ENCODE measurements at places on chromosomes 2 and 18.
A peak's percentile ranks its signal among the peaks of the same experiment; 100 is the strongest.

GRCh38 chr2:155301221-155301620 lies 602.7 kb downstream of the KCNJ3 start:
- no peak for DNase-seq

- DNase-seq, result no peak
Measured at GRCh38 chr2:192579965-192580700, 385.4 kb upstream of the TMEFF2 start.

DNA sequence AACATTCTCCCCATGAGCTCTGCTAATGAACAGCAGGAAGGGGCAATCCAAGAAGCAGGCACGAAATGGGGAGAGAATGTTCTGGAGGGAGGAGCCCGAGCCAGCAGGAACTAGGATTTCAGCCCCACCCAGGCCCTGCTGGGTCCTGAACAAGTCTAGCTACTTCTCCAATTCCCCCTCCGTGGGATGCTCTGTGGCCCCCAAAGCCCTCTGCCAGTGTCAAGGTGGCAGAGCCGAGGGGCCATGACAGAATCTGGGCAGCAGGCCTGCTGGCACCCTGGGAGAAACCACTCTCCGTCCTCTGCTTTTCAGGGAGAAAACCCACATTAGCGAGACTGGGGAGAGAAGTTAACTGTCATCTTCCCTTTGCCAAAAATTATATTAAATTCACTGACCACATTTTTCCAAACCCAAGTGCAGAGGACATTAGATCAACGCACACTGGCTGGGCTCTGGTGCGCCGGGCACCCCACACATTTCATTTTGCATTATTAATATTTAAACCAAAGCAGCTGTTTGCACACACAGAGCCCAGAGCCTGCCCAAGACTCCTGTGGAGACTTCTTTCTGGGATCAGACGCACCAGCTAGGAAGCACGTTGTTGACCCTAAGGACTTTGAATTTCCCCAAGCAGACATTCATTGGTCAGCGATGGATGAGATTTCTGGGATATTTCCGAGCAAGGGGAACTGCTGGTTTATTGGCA lies 80.2 kb upstream of the PKDCC start:
- no peak for DNase-seq

- no peak for DNase-seq
Measured at GRCh38 chr18:65057439-65058083, 693.3 kb upstream of the CDH7 start.

- DNase-seq, result no peak
Measured at GRCh38 chr2:25240636-25241035, 72.3 kb upstream of the POMC start.

DNA sequence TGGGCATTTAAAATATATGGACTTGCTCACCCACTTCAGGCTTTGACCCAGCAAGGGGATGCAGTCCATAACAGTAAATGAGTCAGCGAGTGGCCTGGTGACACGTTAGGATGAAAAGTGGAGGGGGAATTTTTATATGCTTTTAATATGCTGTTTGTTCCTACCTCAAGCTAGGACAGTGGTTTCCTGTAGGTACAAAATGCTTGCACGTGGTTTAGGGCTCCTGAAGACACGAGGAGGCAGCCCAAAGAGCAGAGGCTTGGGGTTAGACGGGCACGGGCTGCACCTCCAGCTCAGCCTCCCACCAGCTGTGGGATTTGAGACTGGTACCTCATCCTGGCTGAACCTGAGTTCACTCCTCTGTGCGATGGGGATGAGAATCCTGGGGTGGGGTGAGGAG lies 306.2 kb upstream of the CXCR4 start:
- DNase-seq, result no peak

DNA sequence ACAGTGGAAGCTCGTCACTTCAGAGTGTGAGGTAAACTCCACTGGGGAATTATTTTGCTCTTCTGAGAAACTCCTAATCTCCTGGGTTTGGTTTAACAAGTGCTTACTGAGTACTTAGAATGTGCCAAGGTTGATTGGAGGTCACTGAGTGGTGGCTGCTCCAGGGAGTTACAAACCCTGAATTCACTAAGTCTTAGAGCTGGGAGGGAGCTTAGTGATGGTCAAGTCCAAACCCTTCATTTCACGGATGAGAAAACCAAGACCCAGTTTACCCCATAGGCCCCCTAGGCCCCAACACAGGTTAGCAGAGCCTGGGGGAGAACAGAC lies 52.0 kb downstream of the SLC4A5 start:
- no peak for DNase-seq

GRCh38 chr2:11040992-11041391 lies 114.3 kb upstream of the SLC66A3 start:
- DNase-seq, result no peak

GRCh38 chr2:185734658-185735057 lies 3.9 kb upstream of the FSIP2 start:
- no peak for DNase-seq

- DNase-seq, result no peak
Measured at GRCh38 chr18:48809365-48809764, 141.4 kb downstream of the SMAD7 start.

- DNase-seq, result no peak
Measured at GRCh38 chr18:77551055-77551454, 301.4 kb downstream of the GALR1 start.

GRCh38 chr2:13545320-13545719 lies 828.6 kb downstream of the TRIB2 start:
- no peak for DNase-seq

DNA sequence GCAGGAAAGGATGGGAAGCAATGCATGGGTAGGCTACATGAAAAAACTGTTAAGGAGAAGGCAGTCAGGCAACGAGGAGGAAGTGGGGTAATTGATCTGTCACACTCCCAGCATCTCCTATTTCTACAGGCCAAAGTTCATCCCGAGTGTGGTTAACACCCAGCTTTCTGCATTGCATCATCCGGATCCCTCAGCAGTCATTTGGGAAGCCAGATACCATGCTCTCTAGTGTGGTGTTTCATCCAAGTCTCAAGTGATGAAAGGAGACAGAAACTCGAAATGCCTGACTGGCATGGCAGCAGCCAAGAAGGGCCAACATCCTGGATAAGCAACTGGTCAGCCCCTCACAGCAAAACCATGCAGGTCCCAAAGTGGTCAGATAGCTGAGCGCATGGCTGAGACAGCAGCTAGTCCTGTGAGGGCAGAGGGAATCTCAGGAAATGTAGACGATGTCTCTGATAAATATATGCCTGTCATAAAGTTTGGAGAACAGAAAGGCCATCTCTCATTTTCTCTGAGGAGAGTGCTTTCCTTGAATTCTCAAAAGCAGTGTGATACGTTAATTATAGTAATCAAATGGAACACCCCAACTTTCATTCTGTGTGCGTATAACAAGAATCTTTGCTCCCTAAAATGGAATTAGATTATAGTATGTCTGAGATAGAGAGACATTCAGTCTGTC lies 24.8 kb upstream of the HNRNPA3 start:
- DNase-seq, result peak; percentile 48

- DNase-seq, result no peak
Measured at GRCh38 chr2:158740127-158740526, 55.0 kb upstream of the DAPL1 start.

DNA sequence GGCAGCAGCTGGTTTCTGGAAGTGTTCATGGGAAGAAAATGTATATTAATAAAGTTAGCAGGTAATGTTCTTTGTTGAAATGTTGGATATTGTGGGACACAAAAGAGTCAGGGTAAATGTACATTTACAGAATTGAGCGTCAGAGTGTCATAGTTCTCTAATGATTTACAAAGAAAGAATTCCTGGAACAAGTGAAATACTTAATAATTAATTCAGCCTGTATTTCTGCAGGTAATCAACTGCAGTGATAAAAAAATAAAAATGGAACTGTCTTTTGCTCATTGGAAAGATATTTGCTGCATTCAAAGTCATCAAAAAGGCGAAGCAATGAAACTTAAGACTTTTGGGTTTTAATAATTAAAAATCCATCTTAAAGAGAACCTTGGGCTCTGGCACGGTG lies 27.4 kb upstream of the PTH2R start:
- no peak for DNase-seq

- no peak for DNase-seq
Measured at GRCh38 chr2:45260946-45261345, 251.7 kb upstream of the SIX2 start.

GRCh38 chr2:133789743-133790142 lies 221.5 kb upstream of the NCKAP5 start:
- no peak for DNase-seq

GRCh38 chr2:136247204-136247950 lies 129.4 kb upstream of the CXCR4 start:
- peak; percentile 6 for DNase-seq

GRCh38 chr18:59715966-59716369 lies 18.7 kb upstream of the CCBE1 start:
- peak; percentile 98 for DNase-seq

GRCh38 chr18:77119101-77119850 lies 13.3 kb downstream of the MBP start:
- no peak for DNase-seq

GRCh38 chr2:16050908-16051489 lies 110.6 kb downstream of the MYCN start:
- DNase-seq, result no peak

DNA sequence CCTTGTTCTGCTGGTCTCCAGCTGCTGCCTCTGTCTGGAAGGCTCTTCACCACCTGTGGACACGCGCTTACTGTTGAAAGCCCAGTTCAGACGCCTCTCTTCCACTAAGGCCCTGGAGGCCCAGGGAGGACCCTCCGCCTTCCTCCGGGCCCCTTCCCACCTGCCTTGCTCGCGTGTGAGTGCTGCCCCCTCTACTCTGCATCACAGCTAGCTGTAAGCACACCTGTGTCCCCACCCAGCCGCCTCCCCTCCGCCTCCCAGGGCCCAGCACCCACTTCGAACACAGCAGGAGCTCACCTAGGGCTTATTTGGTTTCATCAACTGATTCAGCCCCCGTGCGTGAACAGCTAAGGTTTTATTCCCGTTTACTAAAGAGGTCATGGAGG lies 49.7 kb downstream of the KCNF1 start:
- DNase-seq, result no peak

- no peak for DNase-seq
Measured at GRCh38 chr2:165697748-165698443, 96.2 kb downstream of the GALNT3 start.

- DNase-seq, result peak; percentile 16
Measured at GRCh38 chr2:64404743-64405142, 49.2 kb upstream of the LGALSL start.

Measured in iris pigment epithelial cell (primary cell).